ENCODE measurements at places on chromosomes 1 and 21.

- DNase-seq: no peak
These were observed 390 bp upstream of the S100A9 start for GRCh38 chr1:153357076-153357852.

GRCh38 chr21:25501462-25501861 is 105.8 kb downstream of the MRPL39 start:
- no peak for DNase-seq

DNA sequence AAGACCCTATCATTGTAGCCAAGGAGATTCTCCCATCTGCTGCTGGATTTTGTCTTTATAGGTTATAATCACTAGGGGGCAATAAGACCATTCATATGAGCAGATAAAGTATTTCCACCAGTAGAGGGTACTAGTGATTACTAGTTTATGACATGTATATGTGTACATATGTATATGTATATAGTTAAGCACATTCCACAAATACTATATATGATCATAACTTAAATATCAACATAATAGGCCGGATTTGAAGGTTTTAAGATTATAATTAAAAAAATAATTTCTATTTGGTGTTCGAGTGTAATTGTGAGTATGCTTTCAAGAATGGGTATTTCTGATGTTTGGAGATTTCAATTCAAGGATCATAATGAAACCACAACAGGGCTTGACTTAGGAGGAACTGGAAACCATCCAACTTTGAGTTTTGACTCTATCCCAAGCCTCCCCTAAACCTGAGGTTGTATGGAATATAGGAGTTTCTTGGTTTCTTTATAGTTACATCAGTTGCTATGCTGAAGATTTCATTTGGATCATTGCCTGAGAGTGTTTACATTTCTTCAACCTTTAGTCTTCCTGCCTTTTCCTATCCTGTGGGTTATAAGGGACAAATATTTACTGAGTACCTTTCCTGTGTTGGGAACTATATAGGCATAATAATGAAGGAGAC is 16.9 kb downstream of the TCEANC2 start:
- no peak for DNase-seq

DNA sequence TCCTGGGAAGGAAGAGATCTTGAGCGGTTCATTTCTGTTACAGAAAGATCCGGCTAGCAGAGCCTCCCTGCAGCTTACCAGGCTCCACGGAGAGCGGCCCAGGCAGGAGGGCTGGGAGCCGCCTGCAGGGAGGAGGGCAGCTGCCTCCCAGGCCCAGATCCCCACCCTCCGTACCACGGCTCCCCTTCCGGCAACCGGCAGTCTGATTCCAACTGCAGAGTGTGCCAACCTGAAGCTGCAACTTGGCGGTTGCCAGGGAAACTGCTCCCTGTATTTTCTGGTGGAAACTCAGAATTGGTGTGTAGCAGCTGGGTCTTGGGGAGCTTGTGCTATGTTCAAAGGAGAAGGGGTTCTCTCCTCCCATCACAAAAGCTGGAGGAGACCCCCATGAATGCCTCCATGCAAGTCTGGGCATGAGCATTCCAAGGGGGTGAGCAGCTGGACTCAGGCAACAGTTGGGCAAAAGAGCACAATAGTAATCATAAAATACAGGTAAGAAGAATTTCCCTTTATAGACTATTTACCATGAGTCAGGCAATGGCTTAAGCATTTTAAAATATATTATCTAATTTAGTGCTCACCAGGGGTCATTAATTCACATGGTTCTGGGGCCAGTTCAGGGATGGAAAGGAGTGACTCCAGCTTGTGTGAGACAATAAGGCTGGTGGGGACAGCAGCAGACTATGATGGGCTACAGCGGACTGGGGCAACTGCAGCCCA is 46.1 kb upstream of the KAZN start:
- no peak for DNase-seq

- DNase-seq: no peak
These were observed 22.1 kb downstream of the INSL5 start for GRCh38 chr1:66778969-66779368.

DNA sequence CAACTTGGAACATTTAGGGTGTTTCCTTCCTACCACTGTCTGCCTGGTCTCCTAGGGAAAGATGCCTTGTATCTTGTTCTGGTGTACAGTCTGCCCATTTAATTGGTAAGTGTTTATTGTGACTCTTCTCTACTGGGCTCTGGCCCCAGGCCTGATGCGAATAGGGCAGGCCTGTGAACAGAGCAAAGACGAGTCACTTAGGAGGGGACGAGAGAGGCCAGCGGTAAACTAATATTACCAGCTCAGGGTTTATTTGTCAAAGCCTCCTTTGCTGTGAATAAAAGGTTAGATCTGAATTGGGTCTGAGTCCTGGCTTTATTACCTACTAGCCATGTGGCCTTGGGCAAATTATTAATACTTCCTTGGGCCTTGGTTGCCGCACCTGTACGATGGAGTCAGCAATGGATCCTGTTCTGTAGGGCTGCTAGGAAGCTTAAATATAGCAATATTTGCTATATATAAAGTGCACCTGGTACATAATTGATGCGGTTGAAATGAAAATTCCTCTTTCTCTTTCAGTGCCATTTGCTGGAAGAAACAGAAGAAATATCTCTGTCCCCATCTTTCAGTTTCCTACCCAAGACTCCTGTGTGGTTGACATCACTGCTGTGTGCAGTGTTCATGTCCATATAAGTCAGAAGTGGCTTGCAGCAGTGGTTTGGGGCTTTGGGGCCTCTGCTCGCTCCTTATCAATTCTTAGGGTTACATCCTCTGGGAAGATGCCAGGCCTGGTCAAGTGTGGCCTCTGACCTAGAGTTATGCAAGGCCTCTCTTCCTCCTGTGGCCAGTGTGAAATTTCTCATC is 32.4 kb downstream of the MAPKAPK2 start:
- DNase-seq: no peak

DNA sequence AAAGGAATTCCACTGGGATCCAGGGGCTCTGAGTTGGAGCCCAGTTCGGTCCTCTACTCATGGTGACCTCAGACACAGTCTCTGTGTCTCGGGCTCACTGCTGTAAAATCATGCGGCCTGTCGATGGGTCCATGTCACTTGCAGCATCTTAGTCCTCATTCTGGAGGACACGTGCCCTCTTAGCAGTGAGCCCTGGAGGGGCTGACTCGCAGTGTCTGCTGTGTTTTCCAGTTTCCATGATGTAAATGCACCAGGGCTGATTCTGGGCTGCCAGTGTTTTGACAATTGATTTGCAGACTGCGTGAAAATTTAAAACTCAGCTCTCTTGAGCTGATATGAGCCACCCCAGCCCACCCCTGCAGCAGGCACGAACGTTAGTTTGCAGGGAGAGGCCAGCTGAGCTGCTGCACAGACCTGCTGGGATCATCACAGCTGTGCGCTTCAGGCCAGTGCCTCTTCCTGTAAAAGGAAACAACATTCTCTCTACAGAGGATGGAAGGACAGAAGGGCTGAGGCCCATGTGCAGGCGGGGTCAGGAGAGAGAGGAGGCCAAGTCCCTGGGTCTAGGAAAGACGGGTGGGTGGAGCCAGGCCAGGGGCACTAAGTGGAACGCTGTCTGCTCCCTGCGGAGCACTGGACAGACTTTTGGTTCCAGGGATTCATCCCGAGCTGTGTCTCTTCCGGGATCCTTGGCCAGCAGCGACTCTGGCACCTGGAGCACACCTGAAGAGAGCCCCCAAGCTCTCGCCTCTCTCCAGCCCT is 42.6 kb downstream of the RSPH1 start:
- DNase-seq: no peak

DNA sequence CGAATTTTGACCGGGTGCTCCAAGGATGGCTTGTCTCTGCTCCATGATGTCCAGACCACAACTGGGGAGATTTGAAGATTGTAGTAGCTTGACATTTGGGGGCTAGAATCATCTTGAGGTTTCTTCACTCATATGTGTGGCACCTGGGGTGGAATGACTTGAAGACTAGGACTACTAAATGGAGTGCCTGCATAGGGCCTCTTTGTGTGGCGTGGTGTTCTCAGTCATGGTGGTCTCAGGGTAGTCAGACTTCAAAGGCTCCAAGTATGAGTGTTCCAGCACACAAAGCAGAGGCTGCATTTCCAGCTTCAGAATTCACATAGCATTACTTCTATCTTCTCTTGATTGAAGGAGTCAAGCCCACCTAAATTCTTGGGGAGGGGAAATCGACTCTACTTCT is 16.8 kb downstream of the ATF6 start:
- no peak for DNase-seq

- no peak for DNase-seq
These were observed 159.8 kb upstream of the ZRANB2 start for GRCh38 chr1:71240656-71241055.

DNA sequence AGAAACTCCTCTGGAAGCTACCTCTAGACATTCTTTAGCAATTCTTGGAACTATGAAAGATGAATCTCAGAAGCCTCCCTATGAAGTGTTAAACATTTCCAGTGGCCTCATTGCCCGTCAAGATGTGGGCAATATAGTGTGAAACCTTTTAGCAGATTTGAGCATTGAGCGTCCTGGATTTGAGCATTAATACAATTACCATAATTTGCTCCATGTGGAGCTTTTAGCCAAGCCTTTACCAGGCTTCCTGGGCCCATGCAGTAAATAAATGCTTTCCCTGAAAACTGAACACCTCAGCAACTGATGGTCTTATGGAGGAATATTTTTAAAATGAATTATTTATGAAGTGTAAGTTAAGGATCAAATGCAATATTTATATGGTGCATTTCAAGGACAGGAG is 162.0 kb downstream of the FGGY start:
- DNase-seq: no peak

- no peak for DNase-seq
These were observed 676.1 kb downstream of the PTPRU start for GRCh38 chr1:29912425-29912824.

DNA sequence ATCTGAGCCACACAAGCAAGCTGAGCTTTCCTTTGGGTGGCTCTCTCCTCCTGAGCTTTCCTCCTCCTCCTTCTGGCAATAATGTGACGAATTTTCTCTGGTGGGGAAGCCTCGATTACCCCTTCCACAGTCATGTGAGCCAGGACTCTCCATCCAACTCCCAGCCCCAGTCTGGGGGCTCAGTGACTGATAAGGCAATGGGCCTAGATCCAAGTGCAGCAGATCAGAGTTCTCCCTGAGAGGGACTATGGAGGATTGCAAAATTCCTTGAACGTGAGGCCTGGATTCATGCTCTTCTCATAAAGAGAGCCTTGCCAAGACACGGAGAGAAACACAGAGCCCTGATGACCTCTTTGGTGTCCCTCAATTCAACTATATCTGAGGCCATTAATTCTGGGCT is 31.3 kb upstream of the TRIM67 start:
- no peak for DNase-seq

GRCh38 chr1:84110629-84111028 is 33.4 kb upstream of the PRKACB start:
- no peak for DNase-seq

DNA sequence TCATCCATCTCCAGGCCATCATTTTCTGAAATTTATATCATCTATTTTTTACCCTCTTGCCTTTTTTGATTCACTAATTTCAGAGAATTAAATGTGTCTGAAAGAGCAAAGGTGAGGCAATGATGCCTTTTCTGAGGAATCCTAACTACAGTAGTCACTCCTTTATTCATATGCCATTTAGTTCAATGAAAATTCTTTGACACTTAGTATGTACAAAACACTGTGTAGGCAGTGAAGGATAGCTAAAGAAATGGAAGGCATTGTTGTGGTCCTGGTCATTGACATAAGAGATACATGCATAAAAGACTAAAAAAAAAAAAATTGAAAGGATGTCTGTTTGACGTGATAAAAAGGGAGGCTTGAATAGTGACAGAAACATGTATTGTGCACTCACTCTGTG is 171.9 kb upstream of the BEND5 start:
- no peak for DNase-seq

- no peak for DNase-seq
These were observed 76.3 kb upstream of the ZRANB2 start for GRCh38 chr1:71157151-71157550.

DNA sequence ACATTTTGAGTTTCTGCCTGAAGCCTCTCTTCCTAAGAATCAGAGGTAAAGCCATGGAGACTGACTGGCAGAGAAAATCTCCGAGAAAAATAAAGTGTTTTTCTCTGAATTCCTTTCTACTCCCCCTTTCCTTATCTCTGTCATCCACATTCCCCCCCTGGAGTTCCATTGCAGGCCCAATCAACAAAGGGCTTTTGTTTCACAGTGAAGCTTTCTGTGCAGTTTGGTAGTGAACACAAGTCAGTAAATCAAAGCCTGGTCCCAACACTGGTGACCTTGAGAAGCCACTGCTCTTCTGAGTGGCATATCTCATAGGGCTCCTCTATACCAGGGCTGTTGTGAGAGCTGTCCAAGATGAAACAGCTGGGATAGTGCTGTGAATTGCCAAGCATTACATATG is 228.4 kb downstream of the SEC16B start:
- DNase-seq: no peak

DNA sequence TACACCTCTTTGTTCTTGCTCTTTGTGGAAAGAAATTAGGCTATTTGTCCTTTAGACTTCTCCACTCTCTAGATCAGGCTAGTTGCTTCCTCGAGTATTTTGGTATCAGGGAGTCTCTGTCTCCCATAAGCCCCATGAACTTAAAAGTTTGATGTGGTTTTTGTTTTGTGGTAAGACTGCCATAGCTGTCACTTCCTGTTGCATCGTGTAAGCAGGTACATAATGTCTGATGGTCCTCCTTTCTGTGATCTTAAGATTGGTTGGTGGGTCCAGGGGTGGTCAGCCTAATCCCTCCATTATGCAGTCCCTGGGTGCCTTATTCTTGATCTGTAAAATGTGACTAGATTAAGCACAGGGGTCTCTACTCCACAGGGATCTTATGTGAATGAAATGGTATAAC is 23.1 kb downstream of the CD53 start:
- no peak for DNase-seq

- DNase-seq: no peak
These were observed 612.0 kb downstream of the MATN1 start for GRCh38 chr1:30111431-30111830.

DNA sequence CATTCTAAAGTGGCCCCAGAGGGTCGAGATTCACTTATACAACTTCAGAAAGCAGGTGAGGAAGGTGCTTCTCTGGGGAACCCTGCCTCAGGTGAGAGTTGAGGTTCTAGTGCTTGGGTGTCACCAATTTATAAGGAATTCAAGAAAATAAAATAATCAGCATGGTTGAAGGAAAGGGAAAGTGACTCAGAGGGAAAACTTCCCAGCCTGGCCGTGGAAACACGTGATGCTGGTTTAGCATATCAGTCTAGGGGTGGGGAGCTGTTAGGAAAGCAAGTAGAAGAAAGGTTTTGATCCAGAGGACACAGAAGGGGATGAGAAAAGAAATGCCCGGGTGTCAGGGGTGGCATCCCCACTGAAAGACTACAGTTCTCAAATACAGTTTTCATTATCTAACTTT is 37.7 kb upstream of the TMEM125 start:
- no peak for DNase-seq

DNA sequence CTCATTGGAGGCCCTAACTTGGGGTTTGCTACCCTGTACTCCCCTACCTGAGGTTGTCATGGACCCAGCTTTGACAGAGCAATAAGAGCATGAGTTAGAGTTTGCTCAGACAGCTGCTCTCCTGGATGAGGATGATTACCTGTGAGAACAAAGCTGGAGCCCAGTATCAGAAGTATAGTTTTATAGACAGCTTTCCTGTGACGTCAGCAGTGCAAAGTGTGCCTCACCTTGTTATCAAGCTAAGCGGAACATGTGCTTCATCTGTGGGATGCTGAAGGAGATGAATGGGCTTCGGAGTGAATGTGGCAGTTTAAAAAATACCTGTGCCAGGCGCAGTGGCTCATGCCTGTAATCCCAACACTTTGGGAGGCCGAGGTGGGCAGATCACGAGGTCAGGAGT is 5.4 kb upstream of the WDR47 start:
- no peak for DNase-seq
